ENCODE measurements at places on chromosomes 1 and 21.

DNA sequence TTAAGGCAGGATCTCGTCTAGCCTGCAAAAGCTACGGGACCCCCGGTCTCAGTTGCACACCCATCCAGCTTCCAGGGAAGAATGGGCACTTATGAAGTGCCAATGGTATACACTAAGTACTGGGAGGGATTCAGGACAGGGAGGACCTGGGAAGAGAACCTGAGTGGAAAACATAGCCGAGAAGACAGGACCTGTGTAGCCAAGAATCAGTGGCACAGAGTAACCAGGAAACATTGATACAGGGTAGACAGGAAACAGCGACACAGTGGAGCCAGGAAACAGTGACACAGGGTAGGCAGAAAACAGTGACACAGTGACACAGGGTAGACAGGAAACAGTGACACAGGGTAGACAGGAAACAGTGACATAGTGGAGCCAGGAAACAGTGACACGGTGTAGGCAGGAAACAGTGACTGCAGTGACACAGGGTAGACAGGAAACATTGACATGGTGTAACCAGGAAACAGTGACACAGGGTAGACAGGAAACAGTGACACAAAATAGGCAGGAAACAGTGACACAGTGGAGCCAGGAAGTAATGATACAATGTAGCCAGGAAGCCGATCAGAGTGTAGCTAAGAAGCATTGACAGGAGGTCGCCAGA lies 138.0 kb upstream of the ARHGEF16 start:
- no peak for DNase-seq

- DNase-seq: no peak
Measured at GRCh38 chr1:118381197-118381869, 196.3 kb upstream of the SPAG17 start.

DNA sequence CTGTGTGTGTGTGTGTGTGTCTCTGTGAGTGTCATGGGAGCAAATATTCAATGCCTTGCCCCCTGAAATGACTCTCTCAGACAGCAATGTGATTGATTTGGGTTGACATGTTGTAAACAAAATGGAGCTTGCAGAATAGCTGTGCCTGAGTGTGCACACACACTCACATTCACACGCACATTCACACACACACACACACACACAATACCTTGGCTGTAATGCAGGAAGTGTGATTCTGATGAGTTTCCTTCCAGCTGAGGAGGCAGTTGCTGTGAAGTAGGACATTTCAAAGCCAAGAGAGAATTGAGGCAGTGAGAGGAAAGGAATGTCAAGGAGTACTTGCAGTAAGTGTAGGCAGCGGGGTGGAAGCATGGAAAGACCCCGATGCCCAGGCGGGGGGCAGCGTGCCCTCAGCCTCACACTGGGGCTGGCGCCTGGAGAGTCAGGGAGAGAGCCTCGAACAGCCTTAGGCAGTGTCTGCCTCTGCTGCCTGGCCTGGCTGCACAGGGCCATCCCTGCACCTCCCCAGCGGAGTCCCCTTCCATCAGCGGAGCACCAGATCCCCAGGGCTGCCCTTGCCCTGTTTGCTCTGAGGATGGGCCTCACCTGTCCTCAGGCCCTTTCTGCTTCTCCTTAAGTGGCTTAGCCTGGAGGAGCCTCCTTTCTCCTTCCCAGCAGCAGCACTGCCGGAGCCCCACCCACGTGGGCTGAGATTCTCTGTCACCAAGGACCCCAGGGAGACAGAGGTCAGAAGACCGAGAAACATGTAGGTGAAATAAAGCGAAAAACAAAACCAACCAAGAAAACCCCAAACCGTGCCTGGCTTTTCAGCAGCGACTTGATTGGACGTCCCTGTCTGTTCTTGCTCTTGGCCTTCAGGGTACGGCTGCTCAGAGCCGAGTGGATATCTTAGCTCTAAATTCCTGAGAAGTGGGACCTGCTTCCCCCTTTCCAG lies 9.2 kb downstream of the VASH2 start:
- no peak for DNase-seq

GRCh38 chr1:81804312-81804711 lies 3.6 kb downstream of the ADGRL2 start:
- peak; percentile 8 for DNase-seq

DNA sequence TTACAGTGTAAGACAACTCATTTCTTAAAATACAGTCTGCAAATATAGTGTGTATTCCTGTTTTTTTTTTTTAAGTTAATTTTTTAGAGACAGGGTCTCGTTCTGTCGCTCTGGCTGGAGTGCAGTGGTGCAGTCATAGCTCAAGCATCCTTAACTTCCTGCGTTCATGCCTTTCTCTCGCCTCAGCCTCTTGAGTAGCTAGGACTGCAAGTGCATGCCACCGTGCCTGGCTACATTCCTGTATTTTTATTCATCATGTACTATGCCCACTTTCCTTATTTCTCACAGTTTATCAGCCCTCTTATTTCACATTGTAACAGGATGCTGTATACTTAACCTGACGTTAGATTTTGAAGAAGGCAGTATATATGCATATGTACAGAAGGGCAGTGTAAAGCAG lies 26.7 kb downstream of the MIER1 start:
- peak; percentile 72 for DNase-seq

DNA sequence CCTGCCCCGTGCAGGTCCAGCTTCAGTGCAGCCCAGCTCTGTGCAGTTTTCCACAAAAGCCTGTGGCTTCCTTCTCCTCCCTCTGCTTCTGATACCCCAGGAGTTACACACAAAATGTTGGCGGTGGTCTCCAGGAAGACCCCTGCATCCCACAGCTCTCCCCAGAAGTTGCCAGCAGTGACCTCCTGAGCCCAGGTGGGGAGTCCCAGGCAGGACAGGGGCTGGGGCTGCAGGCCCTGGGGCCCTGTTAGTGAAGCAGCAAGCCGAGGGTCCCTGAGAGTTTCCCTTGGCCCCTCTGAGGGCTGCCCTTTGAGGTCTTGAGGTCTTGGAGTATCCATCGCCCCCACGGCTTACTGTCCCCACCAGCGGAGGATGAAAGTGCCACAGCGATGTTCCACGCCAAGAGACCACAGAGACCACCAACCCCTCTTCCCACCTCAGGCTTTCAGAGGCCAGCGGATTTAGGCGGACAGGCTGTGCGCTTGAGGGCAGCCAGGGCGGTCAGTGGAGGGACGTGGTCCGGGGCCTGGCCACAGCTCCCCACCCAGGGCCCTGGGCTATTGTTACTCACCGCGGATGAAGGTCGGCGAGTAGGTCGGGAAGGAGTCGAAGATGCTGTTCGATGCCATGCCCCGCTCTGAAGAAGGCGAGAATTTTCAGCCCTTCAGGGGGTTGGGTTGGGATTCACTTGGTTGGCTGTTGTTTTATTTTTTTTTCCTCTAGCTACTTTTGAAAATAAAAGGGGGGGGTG lies 34.0 kb upstream of the RUNX3 start:
- DNase-seq: no peak

DNA sequence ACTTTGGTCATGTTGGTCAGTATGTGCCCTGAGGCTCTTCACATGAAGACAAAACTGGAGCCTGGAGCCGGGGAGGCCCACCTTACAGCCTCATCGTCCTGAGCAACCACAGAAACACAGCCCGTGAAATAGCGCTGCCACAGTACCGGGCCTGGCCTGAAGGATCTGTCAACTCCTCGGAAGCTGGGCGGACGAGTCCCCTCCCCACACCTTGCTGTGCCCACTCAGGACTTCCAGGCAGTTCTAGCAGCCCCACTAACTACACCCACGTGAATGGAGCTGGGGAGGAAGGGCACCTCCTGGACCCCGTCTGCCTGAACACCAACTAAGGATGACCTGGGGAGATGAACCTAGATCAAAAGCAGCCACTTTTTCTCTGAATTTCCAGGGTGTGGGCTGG lies 24.7 kb downstream of the SDE2 start:
- DNase-seq: no peak

Measured in GM23248 (cell line).